Tibial artery (tissue), 4 donors: ENCODE measurements at places on chromosomes 12 and 14.

DNA sequence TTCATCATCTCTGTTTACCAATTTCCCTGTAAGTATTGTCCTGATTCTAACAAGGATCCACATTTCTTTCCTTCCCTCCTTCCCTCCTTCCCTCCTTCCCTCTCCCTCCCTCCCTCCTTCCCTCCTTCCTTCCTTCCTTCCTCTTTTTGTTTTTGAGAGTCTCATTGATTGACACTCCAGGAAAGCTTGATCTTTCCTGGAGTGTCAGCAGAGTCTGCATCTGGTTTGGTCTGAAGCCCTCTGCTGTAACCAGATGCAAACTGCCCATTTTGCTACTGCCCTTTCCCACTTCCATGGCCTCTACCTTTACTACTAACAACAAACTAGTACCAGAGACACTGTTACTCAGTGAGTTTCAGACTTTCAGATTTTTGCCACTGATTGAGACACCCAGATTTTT lies 14.4 kb upstream of the OR6C65 start:
- DNase-seq, result no peak

DNA sequence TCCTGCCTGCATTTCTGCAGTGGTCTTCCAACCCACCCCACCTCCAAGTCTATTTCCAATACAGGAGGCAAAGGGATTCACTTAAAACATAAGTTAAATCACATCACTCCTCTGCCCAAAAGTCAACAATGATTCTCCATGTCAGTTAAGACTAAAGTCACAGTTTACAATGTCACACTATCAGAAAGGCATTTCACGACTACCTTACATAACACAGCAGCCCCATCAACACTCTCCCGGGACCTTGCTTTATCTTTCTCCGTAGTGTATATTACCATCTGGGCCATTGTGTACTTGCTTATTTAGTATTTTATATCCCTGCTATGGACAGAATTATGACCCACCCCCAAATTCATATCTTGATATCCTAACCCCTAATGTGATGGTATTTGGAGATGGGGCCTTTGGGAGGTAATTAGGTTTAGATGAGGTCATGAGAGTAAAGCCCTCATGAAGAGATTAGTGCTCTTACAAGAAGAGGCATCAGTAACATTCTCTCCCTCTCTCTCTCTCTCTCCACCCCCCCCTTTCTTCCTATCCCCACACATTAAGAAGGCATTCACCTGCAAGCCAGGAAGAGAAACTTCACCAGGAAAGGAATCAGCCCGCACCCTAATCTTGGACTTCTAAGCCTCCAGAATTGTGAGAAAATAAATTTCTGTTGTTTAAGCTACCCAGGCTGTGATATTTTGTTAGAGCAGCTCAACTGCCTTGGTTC lies 112.7 kb downstream of the GXYLT1 start:
- DNase-seq, result no peak

GRCh38 chr12:82015623-82016347 lies 256.6 kb upstream of the PPFIA2 start:
- no peak for DNase-seq

DNA sequence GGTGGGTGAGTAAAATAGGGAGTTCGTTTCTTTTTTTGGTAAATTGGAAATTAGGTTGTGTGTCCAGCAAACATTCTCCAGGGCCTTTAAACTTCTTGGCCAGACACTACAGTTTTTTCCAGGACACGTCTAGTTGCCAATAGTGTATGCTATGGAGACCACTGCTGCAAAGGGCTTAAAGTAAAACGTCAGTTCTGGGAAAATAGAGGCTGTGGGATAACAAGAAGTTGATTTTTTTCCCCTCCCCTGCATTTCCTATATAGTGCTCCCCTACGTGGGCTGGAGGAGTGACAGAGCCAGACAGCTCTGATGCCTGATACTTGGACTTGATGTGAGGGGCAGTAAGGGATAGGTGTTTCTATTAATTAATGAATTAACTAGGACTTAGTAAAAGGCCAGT lies 2.4 kb downstream of the ACVR1B start:
- DNase-seq, result no peak

GRCh38 chr14:27410981-27411380 lies 813.1 kb upstream of the NOVA1 start:
- DNase-seq, result no peak

DNA sequence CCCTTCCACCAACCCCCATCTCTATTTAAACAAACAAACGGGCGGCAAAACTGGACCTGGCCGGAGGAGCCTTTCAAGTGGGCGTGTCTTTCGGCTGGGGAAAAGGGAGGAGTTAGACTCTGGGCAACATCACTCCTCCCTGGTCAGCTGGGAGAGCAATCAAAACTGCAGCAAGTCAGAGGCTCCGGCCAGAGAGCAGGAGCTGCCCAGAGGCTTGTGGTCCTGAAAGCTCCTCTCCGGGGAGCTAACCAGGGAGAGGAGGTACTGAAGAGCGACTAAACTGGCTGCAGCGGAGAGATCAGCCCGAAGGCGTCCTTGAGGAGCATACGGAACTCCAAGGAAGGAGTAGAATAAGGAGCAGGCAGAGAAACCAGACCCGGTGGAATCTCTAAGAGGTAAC lies at the start of gene NEUROD4:
NEUROD4 (plus strand) TSS at position 191 of the 400 bp plus-strand sequence. CDS start 6,466 bp downstream, outside the sequence.
- no peak for DNase-seq

DNA sequence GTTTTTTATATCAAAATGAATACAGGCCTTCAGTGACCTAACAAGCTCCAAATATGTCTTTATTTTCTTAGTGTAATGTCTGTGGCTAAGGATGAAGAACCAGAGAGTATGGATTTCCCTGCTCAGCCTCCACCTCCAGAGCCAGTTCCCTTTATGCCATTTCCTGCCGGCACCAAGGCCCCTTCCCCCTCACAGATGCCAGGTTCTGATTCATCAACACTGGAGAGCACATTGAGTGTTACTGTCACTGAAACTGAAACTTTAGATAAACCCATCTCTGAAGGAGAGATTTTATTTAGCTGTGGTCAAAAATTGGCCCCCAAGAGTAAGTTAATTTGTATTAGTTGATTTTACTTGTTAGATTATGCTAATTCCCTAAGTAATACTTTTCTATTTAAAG lies 61.0 kb downstream of the KIAA0586 start:
- no peak for DNase-seq

GRCh38 chr14:90831821-90832220 lies 15.6 kb upstream of the TTC7B start:
- DNase-seq, result no peak

- DNase-seq, result no peak
Measured at GRCh38 chr12:68178774-68179439, 19.4 kb upstream of the IFNG start.

DNA sequence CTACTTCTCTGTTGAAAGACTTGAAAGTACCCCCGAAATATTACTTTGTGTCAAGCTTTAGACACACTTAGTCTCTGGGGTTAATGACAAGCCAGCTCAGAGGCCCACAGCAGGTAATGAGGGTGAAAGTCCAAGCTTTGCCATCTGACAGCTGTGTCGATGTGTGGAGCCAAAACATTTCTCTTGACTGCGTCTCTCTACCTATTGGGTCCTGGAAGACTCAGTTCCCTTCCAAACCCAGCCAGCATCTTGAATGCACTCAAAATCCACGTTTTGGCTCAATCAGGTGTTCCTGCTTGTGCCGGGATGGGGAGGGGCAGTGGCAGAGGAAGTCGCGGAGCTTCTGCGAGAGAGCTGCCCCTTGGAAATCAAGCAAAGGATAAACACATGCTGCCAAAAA lies 3.2 kb downstream of the PLXNC1 start:
- DNase-seq, result no peak

GRCh38 chr14:55274751-55275150 lies 3.5 kb downstream of the FBXO34 start:
- DNase-seq, result no peak

DNA sequence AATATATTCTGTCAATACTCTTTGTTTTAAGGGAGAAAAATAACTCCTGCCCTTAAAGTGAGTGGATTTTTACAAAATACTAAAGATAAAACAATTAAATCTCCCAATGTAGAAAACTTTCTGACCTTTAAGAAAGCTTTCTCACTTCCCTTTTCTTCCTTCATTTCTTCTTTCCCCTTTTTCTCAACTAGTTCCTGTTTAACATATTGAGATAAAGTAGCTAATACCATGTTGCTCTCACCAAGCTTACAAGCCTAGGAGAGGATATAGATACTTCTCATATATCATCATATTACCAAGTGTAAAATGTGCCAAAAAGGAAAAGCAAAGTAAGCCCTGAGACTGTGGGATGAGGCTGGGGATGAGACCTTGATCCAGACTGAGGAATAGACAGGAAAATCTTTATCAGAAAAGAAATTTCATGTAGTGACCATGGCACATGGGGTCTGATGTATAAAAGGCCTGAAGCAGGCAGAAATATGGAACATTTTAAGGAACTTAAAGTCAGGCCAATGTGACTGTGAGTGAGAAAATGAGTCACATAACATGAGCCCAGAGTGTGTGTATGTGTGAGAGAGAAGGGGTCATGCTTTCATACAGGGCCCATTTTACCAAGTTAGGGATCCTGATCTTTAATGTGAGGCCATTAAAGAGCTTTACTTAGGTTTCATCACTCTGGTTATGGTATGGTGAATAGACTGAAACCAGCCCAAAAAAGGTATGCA lies 1.6 kb upstream of the RPL10L start:
- no peak for DNase-seq

DNA sequence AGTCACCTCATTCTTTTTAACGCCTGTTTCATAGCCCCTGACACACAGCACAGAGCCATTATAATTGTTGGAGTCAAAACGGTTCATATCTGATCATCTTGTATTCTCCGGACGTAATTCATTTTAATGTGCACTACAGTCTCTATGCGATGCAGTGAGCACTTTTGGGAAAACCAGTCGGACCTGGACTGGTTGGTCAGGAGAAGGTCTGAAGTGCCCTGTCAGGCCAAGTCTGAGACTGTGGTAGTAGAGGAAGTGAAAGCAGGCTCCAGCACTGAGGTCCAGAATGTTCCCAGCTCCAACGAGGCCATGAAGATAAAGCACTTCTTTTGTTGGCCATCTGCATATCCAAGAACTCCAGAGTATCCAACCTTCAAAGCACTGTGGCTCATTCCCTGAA lies 117.1 kb upstream of the NCOR2 start:
- DNase-seq, result no peak

- DNase-seq, result no peak
Measured at GRCh38 chr14:98103705-98104104, 1168.3 kb downstream of the BCL11B start.

DNA sequence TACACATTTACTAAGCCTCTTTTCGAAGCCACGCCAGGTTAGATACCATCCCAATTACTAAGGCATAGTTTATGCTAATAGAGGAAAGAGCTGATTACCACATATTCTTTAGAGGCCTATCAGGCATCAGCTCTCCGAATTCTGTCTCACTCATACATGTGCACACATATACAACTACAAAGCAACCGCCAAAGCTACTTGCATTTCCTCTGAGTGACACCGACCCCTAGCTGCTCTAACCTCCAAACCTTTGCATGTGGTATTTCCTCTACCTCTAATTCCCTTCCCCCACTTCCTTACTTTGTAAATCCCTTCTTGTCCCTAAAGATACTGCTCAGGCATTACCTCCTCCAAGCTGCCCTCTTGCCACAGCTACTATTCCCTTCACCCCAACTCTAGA lies 107.2 kb downstream of the DUSP6 start:
- DNase-seq, result no peak

DNA sequence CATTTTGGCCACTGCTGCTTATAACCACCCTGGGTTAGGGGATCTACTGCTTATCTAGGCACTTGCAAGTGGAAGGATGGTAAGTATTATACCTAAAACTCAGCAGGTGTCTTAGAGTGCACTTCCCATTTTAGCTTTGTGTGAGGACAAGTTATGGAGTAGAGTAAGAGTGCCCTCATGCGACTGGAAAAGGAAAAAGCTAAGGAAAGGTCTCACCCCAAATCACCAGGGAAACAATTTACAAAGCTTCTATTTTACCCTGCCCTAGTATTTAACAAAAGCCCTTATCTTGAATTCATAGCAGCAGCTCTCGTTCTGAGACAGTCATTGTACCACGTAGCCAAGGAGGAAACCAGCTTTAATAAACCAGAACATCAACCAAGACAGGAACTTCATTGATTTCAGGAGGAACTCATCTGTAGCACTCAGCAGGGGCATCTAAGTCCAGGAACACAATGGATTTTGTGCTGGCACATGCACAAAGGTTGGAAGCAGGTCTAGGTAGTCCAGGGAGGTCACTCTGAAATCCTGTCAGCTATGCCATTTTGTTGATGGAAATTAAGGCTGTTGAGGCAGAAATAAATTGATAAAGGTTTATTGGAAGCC lies 2.9 kb downstream of the RDH12 start:
- DNase-seq, result no peak

DNA sequence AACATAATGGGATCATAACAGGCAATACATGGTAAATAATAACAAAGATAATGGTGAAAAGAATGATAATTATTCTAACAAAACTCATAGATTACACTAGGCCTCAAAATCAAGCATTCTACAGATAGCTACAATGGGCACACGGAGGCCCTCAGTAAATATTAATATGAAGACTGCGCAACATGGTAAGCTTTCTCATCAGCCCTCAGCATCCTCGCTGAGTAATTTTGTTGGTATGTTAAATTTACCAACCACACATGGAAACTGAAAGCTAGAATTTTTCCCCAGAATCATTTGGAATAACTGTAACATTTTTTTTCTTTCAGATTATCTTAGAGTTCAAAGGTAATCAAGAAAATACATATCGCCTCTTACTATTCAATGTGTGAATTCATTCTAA lies 74.2 kb upstream of the PYGL start:
- no peak for DNase-seq
